ENCODE measurements at places on chromosomes 12 and 14. TPM values are rescaled to one million over a fixed set of nuclear protein-coding genes. Genes with fewer than 3 reads are reported as not detected.

ZBTB25 gene
- 40.0 TPM for total RNA-seq

SIRT4 gene
- total RNA-seq = 2.2 TPM

SLC41A2 gene
- total RNA-seq = 11.1 TPM

COX8C gene
- not detected for total RNA-seq

PRIMA1 gene
- total RNA-seq = not detected

TMEM30B gene
- 2.1 TPM for total RNA-seq

ACTN1 gene
- 146 TPM for total RNA-seq

HCAR2 gene
- total RNA-seq = not detected

C1QL4 gene
- total RNA-seq = not detected

TAS2R13 gene
- total RNA-seq = 0.27 TPM

MANSC1 gene
- total RNA-seq = 2.5 TPM

TTC9 gene
- 6.4 TPM for total RNA-seq

SMCO3 gene
- not detected for total RNA-seq

NFATC4 gene
- total RNA-seq = 0.30 TPM

POTEG gene
- total RNA-seq = not detected

PRH2 gene
- total RNA-seq = not detected

All from activated CD4-positive, alpha-beta T cell treated with anti-CD3 and anti-CD28 coated beads for 36 hours (primary cell).